ENCODE measurements at places on chromosomes 5 and 9. TPM values are rescaled to one million over a fixed set of nuclear protein-coding genes. Genes with fewer than 3 reads are reported as not detected.
A peak's percentile ranks its signal among the peaks of the same experiment; 100 is the strongest.

KCNV2 gene
- total RNA-seq = not detected

CYLC2 gene
- total RNA-seq = not detected

HBEGF gene
- 1.7 TPM for total RNA-seq

CCDC192 gene
- total RNA-seq = not detected

DNA sequence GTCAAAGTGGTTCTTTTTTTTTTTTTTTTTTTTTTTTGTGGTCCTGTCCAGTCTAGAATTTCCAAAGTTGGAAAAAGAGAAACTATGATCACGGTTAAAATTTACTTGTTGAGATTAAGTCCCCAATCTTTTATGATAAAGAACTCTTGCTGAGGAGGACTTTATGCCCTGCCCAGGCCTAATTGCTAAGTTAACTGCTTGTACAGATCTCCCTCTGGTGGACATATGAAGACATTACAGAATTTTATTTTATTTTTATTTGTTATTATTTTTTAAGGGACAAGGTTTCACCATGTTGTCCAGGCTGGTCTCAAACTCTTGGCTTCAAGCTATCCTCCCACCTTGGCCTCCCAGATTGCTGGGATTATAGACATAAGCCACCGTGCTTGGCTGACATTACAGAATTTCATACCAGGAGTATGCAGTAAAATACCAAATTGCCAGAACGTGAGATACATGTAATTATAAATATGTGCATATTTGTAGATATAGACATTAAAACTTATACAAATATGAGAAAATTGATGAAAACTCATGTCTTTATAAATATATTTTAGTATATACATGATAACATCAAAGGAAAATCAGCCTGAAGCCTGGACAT, 91.2 kb downstream of the RFK start:
- peak; percentile 37 for DNase-seq

DNA sequence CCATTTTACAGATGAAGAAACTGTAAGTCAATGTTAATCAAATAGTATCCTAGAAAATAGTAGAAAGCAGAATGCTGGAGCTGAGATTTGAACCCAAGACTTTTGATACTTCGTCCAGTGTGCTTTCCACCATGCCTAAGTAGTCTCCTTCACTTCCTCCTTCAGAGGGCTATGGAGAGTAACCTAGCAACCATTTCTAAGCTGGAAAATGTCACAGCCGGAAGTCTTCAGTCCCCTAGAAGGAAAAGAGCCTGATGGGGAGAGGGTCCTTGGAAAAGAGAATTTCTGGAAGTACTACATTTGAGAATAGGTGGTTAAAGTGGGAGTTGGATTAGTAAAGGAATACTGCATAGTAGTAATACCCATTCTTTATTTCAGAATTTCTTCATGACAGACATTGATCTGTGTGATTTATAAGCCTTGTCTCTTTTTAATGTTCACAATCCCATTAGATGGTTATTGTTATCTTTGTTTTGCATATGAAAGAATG, 32.7 kb downstream of the PCDHAC2 start:
- no peak for DNase-seq

- no peak for DNase-seq
Measured at GRCh38 chr9:103377667-103378066, 382.5 kb downstream of the CYLC2 start.

DNA sequence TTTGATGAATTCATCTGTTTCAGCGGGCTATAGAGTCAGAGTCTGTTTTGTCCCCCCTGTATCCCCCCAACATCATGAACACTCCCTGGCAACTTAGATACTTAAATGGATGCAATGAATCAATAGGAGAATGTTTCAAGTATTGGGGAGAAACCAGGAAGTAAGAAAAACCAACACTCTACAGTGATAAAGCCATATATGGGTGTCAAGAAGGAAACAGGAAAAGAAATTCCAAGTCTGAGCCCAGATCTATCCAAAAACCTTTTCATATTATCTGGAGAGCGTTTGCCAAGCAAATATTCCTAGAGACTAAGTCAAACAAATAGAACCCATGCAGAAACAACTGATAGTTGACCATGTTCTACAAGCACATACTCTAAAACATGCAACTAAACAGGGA, 2.3 kb upstream of the GNAQ start:
- DNase-seq = no peak

GRCh38 chr5:66273121-66273520, 129.0 kb downstream of the SREK1 start:
- DNase-seq = no peak

- no peak for DNase-seq
Measured at GRCh38 chr9:33304362-33304761, 14.0 kb downstream of the NFX1 start.

DNA sequence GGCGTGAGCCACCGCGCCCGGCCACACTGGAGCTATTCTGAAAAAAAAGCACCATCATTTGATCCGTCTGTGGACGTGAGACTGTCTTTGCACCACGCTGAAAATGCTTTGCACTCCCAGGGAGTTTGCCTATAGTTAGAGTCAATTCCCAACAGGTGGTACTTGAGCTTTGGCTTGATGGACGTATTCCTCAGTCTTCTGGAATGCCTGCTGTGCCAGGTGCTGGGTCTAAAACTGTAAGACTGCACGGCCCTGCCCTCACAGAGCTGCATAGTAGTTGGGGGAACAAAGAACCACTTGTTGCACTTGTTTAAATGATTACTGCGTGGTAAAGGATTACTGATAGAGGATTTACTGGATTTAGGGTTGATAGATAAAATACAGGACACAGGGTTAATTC, 3.4 kb upstream of the CCNO start:
- DNase-seq = no peak

Measured in HepG2 (cell line).